Stimulated activated CD4-positive, alpha-beta T cell treated with anti-CD3 and anti-CD28 coated beads, TNF-alpha, amount 100 ng/mL, for 1 hour (primary cell): ENCODE measurements at places on chromosomes 11 and 22.

GRCh38 chr11:97756571-97757335 lies 1264.0 kb upstream of the CNTN5 start:
- DNase-seq, result no peak

DNA sequence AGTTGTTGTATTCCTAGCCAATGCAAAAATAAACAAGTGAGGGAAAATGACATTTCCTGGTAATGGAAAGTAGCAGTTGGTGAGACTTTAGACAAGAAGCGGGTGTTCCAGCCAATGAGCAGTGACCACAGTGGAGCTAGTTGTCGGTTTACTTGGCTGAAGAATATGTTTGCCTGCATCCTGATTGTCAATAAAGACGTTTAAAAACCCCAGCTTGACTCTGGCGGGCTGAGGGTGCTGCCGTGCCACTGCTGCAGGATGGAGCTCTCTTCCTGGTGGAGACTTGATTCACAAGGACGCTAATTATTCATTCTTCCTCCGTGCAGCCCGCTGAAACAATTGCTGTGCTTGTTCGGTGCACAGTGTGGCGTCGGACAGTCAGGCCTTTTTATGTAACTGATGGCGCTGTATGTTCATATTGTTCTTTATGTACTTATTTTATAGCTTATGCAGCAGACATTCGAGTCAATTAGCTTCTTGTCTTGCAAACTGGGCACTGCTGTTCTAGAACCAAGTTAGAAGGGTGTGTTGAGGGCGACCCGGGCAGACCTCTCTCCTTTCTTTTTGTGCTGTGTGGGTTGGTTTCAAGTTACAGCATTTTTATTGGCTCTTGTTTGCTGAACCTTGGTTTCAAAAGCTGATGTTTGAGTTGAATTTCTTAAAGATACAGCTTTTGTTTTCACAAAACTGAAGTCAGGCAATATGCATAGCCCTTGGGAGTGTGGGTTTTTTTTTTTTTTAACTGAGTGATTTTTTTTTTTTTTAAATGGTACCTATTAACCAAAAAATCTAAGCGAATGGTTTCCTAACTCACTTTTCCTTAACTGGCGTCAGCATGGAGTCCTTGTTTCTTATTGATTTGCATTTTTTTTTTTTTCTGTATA lies 153.9 kb downstream of the TEAD1 start:
- no peak for DNase-seq

DNA sequence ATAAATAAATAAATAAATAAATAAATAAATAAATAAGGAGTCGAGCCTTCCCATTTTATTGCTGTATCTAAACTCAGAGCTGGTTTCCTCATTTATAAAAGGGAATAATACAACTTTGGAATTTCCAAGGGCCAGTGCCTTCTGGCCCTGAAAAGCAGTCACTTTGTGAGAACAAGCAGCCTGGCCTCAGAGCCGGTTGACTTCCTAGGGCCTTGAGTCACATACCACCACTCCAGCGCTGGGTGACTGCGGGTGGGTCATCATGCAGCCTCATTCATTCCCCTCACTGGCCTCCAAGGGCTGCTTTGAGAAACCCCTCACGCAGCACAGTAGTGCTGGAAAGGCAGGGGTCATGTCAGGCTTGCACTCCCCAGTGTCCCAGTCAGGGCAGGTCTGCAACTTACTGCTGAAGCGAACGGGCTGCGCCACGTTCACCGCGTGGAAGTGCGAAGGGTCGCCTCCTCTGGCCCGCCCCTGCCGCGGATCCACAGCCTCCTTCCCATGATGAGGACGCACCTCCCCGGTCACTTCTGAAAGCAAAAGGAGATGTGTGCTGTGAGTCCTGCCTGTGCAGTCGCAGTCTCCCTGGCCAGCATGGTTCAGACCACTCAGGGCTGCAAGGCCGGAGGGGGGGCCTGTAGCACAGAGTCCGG lies 54.4 kb downstream of the DGCR2 start:
- no peak for DNase-seq

- no peak for DNase-seq
These were observed 288.0 kb downstream of the NTM start for GRCh38 chr11:131658414-131658813.

DNA sequence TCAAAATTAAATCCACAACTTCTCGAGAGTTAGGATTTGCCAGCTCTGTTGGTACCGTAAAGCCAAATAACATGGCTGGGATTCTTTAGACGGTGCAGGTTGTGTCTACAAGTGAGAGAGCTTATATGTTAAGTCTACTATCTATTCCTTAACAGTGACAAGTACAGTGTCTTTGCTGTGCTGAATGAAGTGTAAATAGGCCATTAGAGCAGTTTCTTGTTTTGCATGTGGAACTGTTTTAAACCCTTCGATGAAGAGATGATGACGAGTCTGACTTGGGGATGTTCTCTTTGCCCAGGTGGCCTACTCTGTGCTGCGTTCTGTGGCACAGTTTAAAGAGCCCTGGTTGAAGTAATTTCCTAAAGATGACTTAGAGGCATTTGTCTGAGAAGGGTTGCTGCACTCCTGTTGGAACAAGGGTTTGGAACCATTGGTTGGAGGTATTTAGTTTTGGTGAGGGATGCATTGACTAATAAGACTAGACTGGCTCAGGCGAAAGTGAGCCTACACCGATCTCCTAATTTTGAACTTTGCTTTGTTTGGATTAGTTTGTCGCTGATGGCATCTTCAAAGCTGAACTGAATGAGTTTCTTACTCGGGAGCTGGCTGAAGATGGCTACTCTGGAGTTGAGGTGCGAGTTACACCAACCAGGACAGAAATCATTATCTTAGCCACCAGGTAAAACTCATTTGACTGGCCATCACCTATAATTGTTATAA lies 988 bp downstream of the RPS3 start:
- no peak for DNase-seq

GRCh38 chr11:46361283-46362155 lies 14.3 kb downstream of the DGKZ start:
- no peak for DNase-seq

DNA sequence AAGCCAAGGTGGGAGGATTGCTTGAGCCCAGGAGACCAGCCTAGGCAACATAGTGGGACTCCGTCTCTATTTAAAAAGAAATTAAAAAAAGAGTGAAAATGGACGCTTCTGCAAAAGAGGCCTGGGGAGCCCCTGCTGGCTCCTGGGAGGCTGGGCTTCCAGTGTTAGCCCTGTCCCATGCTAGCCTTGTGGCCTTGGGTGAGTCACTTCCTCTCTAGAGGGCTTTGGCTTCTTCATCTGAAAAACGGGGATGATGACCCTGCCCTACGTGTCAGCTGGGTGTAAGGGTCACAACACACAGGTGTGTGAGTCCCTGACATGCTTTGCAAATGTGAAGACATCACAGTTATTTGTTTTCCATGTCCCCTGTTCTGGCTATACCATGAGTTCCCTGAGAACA lies 32.8 kb downstream of the FAM227A start:
- DNase-seq, result no peak

DNA sequence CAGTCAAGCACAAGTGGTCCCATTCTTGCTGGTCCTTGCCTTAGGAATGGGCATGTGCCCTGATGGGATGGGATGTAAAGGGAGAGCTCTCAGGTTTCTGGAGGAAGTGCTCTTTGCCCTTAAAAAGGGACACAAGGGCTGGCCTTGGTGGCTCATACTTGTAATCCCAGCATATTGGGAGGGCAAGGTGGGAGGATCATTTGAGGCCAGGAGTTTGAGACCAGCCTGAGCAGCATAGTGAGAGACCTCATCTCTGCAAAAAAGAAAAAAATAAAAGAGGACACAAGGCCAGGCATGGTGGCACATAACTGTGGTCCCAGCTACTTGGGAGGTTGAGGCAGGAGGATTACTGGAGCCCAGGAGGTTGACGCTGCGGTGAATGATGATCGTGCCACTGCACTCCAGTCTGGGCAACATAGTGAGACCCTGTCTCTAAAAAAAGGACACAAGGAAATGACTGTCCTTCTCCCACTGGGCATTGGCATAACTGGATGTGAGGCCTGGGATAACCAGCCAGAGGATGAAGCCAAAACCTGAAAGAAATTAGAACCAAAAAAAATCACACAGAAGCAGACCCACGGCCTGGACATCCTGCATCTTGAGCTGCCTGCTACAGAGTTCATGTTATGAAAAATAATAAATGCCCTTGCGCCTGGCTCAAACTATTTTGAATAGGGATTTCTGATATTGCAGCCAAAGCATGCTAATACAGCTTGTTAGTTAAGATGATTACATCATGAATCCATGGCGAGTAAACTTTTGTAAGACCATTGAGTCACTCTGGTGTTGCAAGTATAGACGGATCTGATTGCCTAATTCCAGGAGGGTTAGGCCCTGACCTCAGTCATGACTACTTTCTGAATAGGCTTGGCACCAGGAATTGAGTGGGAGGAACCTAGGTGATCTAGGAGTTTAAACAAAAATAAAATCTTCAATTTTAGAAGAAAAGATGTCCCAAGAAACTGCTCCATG lies 12.9 kb upstream of the CRKL start:
- no peak for DNase-seq

DNA sequence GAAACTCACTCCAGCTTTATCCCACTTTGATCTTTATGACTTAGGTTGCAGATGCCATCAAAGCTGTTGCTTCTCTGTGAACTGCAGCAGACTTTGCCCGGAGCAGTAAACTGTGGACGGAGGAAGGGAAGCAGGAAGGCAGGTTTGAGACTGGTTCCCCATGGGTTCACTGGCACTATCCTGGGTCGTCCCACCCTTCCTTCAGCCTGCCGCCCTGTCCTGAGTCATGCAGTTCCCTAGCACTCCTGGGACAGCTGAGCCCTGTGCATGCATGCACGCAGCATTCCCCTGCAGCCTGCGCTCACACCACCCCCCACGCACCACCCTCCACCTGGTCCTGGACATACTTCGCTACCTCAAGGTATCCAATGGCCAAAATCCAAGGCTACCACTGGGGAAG lies 23.5 kb upstream of the P2RY2 start:
- no peak for DNase-seq

GRCh38 chr11:126229858-126230540 lies 18.4 kb downstream of the FAM118B start:
- DNase-seq, result no peak
